ENCODE measurements at places on chromosomes 5 and 9. TPM values are rescaled to one million over a fixed set of nuclear protein-coding genes. Genes with fewer than 3 reads are reported as not detected.

DNA sequence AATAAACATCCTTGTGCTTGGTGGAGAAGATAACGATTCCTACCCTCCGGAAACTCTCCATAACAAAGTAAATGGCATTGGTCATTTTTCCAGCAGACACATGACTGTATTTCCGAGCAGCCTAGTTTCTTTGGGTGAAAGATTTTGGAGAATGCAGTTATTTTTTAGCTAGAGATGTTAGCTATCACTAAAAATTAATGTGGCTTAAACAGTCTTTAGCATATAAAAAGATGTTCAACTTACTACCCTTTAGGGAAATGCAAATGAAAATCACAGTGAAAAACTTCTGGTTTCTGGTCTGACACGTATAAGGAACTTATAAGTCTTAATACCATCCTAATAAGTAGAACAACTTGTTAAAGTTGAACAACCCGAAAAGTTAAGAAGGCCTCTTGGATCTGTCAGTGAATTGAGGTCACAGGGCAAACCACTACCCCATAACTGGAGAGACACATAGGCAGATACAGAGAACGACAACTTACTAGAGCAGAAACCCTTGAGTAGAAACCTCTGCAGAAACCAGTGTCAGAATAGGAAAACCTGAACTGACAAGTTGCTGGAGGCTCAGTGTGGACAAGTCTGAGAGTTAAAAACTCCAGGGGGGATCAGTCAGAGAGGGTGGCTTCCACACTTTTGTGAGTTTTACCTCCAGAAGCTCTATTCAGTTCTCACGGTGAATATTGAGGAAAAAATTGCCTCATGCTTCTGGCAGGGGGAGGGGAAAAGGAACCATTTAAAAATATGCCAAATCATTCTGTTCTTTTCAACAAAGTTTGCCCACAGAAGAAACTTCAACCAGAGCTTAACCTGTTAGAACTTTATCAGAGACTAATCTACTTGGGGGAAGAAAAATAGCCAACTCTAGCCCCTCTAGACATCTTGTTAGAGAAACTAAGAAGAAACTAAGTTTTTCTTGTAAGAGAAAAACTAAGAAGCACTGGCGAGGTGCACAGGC lies 325.2 kb upstream of the RPS23 start:
- H3K36me3 ChIP-seq, result no peaks in the 10 kb centered on the region
- no peak overlapping the region for H3K4me3 ChIP-seq
- H3K4me1 ChIP-seq, result no peaks in the 10 kb centered on the region
- H3K27me3 ChIP-seq, result no peaks in the 10 kb centered on the region
- H3K27ac ChIP-seq, result no peak overlapping the region

DNA sequence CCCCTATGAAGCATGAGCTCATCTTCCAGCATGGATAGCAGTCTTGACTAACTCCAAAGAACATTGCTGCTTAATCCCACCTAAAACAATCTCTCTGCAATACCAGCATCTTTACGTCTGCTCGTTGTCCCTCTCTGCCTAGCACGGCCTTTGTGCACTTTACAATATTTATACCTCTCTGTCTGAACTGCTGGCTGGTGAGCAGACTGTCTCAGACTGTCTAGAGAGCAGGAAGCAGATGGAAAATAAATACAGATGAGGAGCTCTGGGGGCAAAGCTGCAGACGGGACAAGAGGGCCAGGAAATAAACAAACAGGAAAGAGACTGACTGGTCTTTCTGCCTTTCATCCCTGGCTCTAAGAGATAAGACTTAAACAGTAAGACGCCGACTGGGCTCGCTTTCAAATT lies 224.8 kb downstream of the ENC1 start:
- H3K4me3 ChIP-seq, result no peak overlapping the region
- H3K4me1 ChIP-seq, result no peaks in the 10 kb centered on the region
- no peak for DNase-seq
- H3K36me3 ChIP-seq, result no peaks in the 10 kb centered on the region
- H3K27me3 ChIP-seq, result peaks cover 43% of the 10 kb centered on the region

- H3K27ac ChIP-seq, result no peak overlapping the region
- no peaks in the 10 kb centered on the region for H3K27me3 ChIP-seq
- H3K4me3 ChIP-seq, result no peak overlapping the region
- DNase-seq, result no peak
- H3K36me3 ChIP-seq, result peaks cover 17% of the 10 kb centered on the region
Measured at GRCh38 chr5:56337715-56338319, 104.7 kb upstream of the ANKRD55 start.

GRCh38 chr5:40406741-40407211 lies 272.9 kb upstream of the PTGER4 start:
- peak; percentile 48 for DNase-seq
- H3K4me3 ChIP-seq, result peak overlapping the region; percentile 47

DNA sequence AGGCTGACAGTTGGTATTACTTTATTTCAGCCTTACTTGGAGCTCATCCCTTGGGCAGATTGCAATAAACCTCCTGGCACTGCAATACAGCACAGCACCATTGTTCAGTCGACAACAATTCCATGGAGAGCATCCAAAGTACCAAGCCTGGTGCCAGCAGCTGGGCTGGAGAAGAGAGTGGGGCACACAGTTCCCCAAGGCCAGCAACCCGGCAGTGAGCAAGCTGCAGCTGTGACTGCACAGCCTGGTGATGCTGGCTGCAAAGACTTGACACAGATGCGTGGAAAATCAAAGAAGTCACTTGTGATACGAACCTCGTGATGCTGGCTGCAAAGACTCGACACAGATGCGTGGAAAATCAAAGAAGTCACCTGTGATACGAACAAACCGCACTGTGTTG lies 125.4 kb downstream of the ATPSCKMT start:
- no peaks in the 10 kb centered on the region for H3K36me3 ChIP-seq
- no peaks in the 10 kb centered on the region for H3K4me1 ChIP-seq
- DNase-seq, result no peak
- no peak overlapping the region for H3K27ac ChIP-seq

DNA sequence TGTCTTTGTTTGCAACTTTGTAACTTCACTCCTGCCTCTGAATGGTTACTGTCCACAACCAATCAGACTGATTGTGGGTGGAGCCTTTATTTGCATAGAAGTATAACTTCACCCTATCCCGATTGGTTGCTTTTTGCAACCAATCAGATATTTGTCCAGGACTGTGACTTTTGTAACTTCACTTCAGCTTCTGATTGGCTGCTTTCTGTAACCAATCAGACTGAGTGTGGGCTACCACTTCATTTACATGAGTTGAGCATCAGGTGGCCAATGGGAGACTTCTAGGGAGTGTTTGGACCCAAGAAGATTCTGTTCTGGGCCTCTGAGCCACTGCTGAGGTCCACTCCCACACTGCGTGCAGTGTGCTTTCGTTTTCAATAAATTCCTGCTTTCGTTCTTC lies 1810.7 kb upstream of the CDH6 start:
- H3K4me3 ChIP-seq, result no peak overlapping the region
- DNase-seq, result no peak
- H3K27ac ChIP-seq, result no peak overlapping the region
- no peaks in the 10 kb centered on the region for H3K27me3 ChIP-seq
- no peaks in the 10 kb centered on the region for H3K36me3 ChIP-seq
- H3K4me1 ChIP-seq, result no peaks in the 10 kb centered on the region

- DNase-seq, result peak; percentile 40
- H3K27ac ChIP-seq, result peak overlapping the region; percentile 17
- H3K4me1 ChIP-seq, result no peaks in the 10 kb centered on the region
- peaks cover 10% of the 10 kb centered on the region for H3K36me3 ChIP-seq
Measured at GRCh38 chr9:90870621-90871326, 69.2 kb downstream of the SYK start.

DNA sequence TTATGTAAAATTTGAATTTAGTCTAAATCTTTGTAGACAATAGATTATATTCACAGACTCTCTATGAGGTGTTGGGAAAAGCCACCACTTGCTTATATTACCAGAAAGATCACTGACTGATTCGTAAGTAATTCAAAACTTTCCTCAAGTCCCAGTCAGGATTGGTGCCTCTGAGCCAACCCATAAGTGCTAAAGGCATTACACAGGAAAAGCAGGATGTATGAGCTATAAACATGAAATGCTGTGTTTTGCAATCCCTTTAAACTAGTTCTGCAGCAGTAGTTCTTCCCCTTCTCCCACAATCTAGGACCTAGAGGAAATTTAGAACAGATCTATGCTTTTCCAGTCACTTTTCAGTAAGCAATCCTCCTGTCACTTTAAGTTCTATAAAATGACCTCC lies 48.0 kb downstream of the SHLD3 start:
- no peak for DNase-seq
- H3K27me3 ChIP-seq, result no peaks in the 10 kb centered on the region
- H3K36me3 ChIP-seq, result peaks cover 28% of the 10 kb centered on the region
- H3K4me1 ChIP-seq, result no peaks in the 10 kb centered on the region

DNA sequence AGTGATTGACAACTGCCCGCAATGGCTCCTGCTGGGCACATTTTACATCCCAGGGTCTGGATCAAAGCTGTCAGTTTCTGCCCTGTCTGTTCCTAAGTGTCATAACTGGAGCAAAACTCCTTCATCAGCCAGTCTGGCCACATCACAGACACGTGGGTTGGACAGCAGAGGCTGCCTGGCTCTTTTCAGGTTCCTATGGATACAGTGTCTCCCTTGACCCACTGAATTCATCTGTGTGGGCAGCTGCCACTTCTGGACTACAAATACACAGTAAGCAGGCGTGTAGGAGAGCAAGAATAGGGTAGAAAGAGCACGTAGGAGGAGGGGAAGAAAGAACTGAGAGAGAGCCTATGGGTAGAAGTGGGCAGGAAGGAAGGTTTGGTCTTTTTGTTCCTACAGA lies 238.0 kb downstream of the ENC1 start:
- DNase-seq, result no peak
- no peaks in the 10 kb centered on the region for H3K27me3 ChIP-seq

DNA sequence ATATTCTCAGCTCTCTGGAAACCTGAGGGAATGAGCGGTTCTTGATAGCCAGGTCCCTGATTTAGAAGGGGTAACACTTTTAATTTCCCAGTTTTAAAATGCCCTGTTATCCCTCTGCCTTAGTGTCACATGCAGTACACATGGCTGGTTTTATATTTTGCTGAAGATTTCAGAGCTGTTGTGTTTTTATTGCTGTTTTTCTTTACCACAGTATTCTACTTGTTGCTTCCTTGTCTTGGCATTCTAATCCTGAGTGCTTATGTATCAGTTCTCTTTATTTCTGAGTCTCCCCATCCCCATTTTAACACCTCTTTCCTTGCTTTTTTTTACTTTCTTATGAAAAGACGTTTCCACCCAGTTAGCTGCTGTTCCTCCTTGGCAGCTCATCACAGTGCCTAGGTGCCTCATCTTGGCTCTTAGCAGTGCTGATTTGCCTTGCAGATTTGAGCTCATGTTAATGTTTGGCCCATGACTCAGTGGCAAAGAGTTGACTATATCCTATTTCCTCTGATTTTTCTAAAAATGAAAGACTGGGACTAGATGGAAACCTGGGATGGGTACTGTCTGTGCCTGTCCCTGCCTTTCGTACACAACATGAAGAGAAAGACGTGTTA lies 3.7 kb downstream of the MTRR start:
- H3K4me1 ChIP-seq, result peaks cover 42% of the 10 kb centered on the region
- DNase-seq, result no peak
- no peak overlapping the region for H3K4me3 ChIP-seq
- no peaks in the 10 kb centered on the region for H3K27me3 ChIP-seq
- H3K36me3 ChIP-seq, result peaks cover 15% of the 10 kb centered on the region

DNA sequence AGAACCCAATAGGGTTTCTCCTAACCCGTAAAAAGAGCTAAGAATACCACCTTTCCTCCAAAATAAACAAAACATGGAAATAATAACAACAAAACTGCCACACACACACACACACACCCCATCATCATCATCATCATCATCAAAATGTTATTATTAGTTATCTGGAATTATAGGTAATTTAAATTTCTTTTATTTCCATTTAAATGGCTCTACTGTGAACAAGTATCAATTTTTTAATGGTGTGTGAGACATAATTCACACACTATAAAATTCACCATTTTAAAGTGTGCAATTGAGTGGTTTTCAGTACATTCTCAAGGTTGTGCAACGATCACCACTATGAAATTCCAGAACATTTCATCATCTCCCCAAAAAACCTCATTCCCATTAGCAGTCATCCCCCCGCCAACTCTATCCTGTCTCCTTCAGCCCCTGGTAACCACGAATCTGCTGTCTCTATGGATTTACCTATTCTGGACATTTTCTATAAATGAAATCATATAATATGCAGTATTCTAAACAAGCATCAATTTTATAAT lies 172.7 kb downstream of the ROR2 start:
- no peak overlapping the region for H3K27ac ChIP-seq
- DNase-seq, result no peak
- peaks cover 31% of the 10 kb centered on the region for H3K27me3 ChIP-seq
- H3K4me1 ChIP-seq, result no peaks in the 10 kb centered on the region

GRCh38 chr5:181217111-181217802 lies 5.8 kb upstream of the TRIM41 start:
- peak overlapping the region; percentile 98 for H3K4me3 ChIP-seq

DNA sequence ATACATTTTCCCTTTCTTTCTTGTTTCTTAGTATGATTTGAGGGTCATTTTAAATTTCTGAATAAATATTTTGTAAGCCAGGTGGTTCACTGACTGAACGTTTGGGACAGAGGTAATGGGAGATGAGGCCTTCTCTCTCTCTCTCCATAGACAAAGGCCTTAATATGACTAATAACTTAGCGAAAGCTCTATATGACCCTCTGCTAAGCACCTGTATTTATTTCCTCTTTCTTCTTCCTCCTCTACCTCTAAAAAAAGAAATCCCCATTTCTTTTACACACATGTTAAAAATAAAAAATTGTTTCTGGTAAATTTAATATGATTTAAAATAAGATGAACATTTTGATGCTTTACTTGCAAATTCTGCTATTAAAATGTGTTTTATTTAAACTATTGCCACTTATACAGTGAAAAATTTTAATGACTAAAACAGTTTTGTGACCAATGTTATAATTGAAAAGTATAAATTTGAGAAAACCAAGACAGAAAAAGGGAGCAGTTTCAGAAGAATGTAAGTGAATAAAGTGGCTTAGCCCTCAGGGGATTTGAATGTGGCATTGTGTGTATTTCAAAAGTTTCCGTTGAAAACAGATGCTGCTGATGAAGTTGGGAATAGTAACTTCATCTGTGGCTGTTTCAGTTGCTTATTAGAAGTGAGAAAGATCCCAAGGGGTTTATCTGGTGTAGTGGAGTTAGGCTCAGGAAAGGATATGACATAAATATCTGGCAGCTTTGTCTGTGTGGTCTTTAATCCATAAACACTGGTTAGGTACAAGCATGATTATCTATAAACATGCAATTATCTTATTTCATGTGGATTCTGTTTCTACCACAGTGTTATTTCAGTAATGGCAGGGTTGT lies 128.6 kb upstream of the GRHPR start:
- H3K4me1 ChIP-seq, result peaks cover 97% of the 10 kb centered on the region
- H3K36me3 ChIP-seq, result peaks cover 28% of the 10 kb centered on the region

- H3K4me1 ChIP-seq, result peaks cover 2% of the 10 kb centered on the region
- peak; percentile 65 for DNase-seq
- H3K4me3 ChIP-seq, result no peak overlapping the region
- no peaks in the 10 kb centered on the region for H3K36me3 ChIP-seq
Measured at GRCh38 chr5:10452768-10453331, 11.2 kb downstream of the ROPN1L start.

GRCh38 chr5:143188083-143188482 lies 215.4 kb downstream of the NR3C1 start:
- H3K4me1 ChIP-seq, result peaks cover 6% of the 10 kb centered on the region
- H3K4me3 ChIP-seq, result no peak overlapping the region
- no peaks in the 10 kb centered on the region for H3K27me3 ChIP-seq

Gene PCA3
- polyA plus RNA-seq, result not detected

Gene SARDH
- not detected for polyA plus RNA-seq

Gene GABRP
- not detected for polyA plus RNA-seq

Gene OR2K2
- not detected for polyA plus RNA-seq

Gene GRXCR2
- not detected for polyA plus RNA-seq

Gene MAMDC2
- polyA plus RNA-seq, result not detected

Gene BTNL3
- not detected for polyA plus RNA-seq
